ENCODE measurements at places on chromosomes 2 and 18.

DNA sequence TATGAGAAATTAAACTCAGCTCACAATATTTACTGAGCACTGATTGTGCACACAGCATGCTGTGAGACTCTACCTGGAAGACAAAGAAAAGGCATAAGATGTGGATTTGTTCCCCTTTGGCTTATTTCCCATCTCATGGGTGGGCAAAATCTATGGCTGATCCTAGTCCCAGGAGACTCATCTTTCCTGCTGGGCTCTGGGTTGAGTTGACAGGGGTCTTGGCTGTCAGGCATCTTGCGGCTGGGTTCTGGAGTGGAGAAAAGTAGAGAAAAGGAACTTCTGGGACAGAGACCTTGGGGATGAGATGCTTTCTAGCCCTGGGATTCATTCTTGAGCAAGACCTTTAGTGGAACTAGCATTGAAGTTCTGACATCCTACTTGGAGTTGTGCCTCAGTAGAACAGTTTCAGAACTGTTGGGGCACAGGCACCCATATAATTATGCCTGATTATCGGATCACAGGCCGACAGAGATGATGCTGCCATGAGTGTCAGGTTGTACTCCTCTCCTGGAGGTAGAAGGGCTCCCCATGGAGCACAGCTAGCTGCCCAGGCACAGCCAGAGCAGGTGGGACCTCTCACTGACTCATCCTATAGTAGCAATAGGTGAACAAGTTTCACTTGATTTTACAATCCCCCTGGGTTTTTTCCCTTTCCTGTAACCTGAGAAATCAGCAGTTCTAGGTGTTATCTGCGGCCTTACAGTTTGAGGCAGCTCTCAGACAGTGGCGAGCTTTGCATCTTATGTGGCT is 260.9 kb downstream of the CYRIA start:
- DNase-seq, result no peak

GRCh38 chr2:47751856-47752414 is 31.0 kb upstream of the MSH6 start:
- DNase-seq, result no peak

- no peak for DNase-seq
Observed at GRCh38 chr2:241422350-241422749, 66.3 kb downstream of the FARP2 start.

DNA sequence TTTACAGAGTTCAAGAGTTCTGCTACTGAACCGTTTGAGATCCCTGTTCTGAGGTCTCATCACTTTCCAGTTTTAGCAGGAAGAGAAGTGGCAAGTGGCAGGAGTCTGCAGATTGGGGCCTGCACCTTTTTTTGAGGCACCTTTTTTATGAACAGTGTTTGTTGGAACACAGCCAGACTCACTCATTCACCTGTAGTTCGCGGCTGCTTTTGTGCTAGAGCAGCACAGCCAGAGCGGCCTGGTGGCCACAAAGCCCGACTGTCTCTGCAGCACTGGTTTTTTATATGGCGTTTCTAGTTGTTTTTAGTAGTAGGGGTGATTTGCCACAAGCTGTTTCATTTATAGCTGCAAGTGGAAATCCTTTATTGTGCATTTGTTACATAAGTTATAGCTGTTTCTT is 8.6 kb downstream of the ACP1 start:
- DNase-seq, result no peak

DNA sequence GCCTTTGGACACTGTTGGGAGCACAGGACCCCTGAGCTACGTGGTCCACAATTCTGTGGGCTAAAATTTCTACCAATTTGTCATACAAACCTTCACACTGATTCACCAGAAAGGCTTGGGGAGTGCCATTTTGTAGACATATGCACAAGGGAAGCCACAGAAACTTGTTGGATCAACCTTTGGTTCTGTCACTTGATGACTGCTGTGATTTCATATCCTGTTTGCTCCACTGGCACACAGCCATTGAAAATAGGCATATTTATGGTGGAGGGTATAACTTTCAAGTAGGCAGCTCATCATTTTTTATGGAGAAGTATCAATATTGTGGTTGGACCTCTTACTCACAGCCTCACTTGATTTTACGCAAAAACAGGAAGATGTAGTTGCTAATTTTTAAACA is 10.5 kb downstream of the NAPG start:
- no peak for DNase-seq

GRCh38 chr2:106961328-106961727 is 75.4 kb upstream of the ST6GAL2 start:
- DNase-seq, result no peak

- no peak for DNase-seq
Observed at GRCh38 chr2:118325321-118325955, 237.2 kb downstream of the INSIG2 start.

GRCh38 chr2:98583816-98584618 is 24.3 kb downstream of the COA5 start:
- DNase-seq, result no peak

DNA sequence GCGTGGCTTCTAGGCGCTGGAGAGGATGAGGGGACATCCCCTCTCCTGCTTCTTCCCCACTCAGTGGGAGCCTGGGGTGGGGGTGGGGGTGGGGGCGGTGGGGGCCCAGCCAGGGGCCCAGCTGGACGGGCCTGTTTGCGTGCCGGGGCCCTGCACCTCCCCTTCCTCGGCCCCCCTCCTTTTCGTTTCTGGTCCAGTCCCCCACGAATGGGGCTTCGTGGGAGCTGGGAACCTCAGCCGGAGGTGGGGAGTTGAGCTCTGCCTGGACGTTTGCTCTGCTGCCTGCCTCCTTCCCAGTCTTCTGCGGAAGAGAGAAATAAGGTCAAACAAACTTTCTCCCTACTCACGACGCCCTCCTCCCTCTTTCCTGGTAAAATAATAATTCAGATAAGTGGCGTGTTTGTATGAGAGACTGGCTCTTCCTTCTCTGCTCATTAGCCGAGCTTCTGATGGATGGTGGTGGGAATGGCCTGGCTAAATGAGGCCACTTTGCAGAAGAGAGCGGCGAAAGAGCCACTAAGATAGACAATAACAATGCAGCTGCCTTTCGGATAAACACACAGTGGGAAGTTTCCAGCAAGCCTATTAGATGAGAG is 782 bp downstream of the MTA3 start:
- peak; percentile 62 for DNase-seq

DNA sequence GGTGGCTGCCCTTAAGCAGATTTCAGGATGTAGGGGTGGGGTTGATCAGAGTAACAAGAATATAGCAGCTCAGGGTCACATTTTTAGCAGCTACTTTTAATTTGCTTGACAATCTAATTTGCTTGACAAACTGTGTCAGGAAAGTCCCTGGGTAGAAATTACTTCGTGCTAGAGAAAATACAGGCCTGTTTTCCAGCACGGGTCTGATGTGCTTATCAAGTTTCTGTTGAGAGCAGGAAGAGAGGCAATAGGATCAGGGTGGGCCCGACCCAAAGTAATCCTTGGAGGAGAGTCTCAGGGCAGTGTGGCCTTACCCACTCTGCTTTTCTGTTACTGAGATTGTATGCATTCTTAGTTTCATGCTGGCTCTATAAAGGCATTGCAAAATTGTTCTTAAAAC is 221.5 kb downstream of the TSN start:
- no peak for DNase-seq

GRCh38 chr2:112784199-112785189 is at the start of gene IL1A:
Gene IL1A, minus strand, starts transcription at chr2:112784493. Its CDS starts 723 bp downstream, at chr2:112783770.
- DNase-seq, result no peak

DNA sequence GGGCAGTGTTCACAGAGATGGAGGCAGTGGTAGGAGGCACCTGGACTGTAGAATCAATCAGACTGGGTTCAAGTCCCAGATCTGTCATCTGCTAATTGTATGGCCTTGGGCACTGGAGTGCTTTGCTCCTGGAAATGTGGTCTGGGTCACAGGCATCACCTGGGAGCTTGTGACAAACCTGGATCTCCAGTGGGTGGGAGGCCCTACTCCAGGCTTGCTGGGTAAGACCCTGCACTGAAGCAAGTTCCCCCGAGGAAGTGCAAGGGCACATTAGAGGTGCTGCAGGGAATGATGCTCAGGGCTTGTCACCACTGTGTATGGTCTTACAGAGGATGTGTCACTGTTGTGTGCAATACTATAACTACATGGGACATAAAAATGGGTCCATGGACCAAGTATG is 220.5 kb upstream of the ID2 start:
- DNase-seq, result no peak

DNA sequence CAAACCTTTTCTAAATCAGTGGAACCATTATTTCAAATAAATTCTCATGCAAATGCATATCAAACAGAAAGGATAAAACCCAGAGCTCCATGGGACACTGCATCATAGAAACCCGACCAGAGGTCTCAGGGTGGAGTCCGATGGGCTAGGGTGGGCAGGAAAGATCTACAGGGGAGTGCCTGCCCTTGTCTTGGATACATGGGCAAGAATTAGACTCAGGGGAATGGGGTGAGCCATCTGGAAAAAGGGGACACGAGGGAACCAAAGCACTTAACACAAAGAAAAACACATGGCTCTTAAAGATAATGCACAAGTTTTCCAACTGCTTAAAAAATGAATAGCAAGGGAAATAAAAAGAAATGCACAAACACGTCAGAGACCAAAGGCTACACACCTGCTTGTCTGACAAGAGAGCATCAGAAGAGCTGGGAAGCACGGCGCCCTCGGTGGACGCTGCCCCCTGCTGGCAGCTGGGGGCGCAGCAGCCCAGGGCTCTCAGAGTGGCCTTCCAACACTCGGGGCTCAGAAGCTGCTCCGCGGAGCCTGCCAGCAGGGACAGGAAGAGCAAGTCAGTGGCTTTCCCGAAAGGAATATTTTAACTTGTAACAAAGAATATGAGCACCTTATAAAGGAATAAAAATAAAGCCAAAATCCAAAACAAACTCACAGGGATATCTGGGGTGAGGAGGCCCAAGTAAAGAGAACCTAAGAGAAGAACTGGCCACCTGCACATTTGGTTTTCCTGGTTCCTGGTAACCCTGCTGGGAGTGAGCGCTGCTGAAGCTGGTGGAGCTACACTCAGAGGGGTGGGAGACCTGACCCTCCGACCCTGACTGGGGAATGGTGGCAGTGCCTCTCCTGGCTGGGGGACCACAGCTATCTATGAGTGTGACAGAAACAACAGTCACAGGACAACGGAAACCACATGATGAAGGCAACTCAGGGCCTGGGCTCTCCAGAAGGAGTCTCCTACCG is 54.5 kb downstream of the SIGLEC15 start:
- peak; percentile 88 for DNase-seq

DNA sequence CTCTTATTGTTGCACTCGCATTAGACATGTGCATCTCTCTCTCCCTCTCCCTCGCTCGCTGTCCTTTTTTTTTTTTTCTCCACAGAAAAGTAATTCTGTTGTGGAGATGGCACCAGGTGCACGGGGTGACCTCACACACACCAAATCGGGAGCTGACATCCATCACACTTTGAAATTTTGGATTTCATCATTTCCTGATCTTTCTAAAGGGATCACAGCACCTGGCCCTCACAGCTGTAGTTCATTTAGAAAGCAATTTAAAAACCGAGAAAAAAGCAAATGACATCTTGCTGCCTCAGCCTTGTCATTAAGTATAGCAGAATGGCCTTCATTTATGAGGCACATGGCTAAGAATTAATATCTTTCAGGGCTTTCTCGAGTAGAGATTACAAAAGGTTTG is 717.2 kb downstream of the RNF144A start:
- no peak for DNase-seq

GRCh38 chr2:138649571-138649970 is 130.6 kb downstream of the NXPH2 start:
- DNase-seq, result no peak

DNA sequence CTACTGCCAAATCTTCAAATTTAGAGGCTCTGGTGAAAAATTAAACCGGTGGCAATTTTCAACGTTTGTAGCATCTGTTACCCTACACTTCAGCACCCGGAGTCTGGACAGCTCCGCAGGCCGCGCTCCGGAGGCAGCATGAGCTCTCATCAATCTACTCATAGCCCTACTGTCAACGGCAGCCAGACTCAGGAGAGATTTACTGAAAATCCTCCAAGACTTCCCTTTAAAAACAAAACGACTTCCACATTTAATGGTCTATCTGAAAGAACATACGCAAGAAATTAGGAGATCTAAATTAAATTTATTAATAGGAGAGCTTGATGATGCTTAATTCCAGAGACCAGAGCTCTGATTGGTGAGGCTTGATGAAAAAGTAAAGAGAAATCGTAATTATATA is 970 bp upstream of the ADCYAP1 start:
- peak; percentile 88 for DNase-seq

DNA sequence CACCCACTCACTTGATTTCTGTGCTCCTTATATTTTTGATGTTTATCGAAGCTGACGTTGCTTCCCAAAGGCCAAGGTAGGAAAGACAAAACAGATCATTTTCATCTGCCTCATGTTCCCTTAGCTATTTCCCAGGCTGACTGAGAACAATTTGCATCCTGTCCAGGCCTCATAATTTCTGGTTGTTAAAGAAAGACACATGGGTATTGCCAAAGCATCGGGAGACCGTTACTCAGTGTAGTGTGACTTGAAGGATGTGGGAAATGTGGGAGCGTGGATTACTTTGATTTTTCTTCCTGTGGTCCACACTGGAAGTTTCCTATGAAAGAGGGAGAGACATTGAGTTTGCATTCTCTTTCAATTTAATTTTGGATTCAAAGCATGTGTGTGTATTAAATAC is 204.6 kb downstream of the TRIB2 start:
- no peak for DNase-seq

GRCh38 chr2:134771313-134771801 is 52.6 kb upstream of the TMEM163 start:
- DNase-seq, result peak; percentile 21

DNA sequence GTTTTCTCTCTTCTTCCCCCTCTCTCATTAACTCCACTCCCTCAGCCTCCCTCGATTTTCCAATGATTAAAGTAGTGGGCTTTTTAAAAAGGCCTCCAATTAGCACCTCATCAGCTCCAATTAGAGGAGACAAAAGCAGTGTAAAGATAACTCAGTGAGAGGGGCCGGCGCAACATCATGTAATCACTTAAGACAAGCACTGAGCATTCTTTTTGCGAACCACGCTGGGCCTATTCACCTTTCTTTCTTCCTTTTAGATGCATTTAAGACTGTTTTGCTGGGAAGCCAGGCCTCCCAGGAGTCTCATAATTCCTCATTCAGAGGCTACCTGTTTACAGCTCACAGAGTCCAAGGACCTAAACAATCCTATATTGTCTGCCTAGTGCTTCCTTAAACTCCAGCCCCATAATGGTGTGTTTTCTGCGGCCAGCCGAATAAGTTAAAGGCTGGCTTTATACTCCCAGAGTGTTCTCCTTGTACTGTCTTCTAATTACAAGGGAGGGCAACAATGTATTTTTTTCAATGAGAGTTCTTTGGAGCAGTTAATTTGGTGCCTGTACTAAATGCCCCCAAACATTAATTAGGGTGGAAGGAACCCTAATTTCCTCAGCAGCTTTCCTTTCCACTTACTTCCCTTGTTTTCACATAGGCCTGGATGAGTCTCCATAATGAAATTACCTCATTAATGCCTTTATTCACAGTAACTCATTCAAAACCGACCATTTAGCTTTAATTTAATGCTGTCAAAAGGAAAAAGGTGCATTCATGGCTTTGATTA is 28.0 kb upstream of the LMAN1 start:
- DNase-seq, result no peak

DNA sequence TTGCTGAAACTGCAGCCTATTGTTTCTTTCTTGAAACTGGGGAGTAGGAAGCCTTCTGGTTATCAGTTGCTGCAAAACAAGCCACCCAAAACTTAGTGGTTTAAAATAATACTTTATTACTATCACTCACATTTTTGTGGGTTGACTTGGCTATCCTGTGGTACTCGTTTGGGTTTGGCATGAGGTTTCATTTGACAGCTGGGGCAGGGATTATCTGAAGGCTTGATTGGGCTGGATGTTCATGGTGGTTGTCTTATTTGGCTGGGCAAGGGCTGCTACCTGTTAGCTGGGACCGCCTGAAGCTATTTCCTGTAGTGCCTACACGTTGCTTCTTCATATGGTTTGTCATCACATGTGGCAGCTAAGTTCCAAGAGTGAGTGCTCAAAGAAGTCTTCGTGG is 122.3 kb downstream of the PLCL1 start:
- DNase-seq, result no peak

Data from kidney (tissue), 22 donors.